ENCODE measurements at places on chromosomes 5 and 9. TPM values are rescaled to one million over a fixed set of nuclear protein-coding genes. Genes with fewer than 3 reads are reported as not detected.

The PFN3 gene
- not detected for polyA plus RNA-seq

The RARS1 gene
- 38.9 TPM for polyA plus RNA-seq

The ORM2 gene
- polyA plus RNA-seq = 70.2 TPM

The CA9 gene
- 1.1 TPM for polyA plus RNA-seq

The COL15A1 gene
- polyA plus RNA-seq = 2.9 TPM

The IFNA13 gene
- not detected for polyA plus RNA-seq

The FST gene
- polyA plus RNA-seq = 3.2 TPM

Data from lung (tissue), 17 donors.